ENCODE measurements at places on chromosomes 3 and 15.

GRCh38 chr3:186760141-186760833 is 23.1 kb upstream of the EIF4A2 start:
- DNase-seq: no peak

GRCh38 chr3:143514874-143515273 is 333.4 kb downstream of the SLC9A9 start:
- DNase-seq: no peak

- DNase-seq: peak; percentile 94
These were observed 3.0 kb upstream of the ISLR2 start for GRCh38 chr15:74127255-74127953.

GRCh38 chr3:184351511-184352148 is 9.8 kb downstream of the CLCN2 start:
- DNase-seq: no peak

DNA sequence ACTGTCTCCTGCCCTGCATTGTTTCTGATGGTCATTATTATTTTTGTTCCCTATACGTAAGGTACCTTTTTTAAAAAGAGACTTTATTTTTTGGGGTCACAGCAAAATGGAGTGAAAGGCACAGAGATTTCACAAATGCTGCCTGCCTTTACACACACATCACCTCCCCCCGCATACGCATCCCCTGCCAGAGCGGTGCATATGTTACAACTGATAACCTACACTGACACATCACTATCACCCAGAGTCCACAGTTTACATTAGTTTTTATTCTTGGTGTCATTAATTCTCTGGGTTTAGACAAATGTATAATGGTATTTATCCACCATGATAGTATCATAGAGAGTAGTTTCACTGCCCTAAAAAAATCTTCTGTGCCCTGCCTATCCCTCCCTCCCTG is 43.6 kb upstream of the KLF13 start:
- no peak for DNase-seq

DNA sequence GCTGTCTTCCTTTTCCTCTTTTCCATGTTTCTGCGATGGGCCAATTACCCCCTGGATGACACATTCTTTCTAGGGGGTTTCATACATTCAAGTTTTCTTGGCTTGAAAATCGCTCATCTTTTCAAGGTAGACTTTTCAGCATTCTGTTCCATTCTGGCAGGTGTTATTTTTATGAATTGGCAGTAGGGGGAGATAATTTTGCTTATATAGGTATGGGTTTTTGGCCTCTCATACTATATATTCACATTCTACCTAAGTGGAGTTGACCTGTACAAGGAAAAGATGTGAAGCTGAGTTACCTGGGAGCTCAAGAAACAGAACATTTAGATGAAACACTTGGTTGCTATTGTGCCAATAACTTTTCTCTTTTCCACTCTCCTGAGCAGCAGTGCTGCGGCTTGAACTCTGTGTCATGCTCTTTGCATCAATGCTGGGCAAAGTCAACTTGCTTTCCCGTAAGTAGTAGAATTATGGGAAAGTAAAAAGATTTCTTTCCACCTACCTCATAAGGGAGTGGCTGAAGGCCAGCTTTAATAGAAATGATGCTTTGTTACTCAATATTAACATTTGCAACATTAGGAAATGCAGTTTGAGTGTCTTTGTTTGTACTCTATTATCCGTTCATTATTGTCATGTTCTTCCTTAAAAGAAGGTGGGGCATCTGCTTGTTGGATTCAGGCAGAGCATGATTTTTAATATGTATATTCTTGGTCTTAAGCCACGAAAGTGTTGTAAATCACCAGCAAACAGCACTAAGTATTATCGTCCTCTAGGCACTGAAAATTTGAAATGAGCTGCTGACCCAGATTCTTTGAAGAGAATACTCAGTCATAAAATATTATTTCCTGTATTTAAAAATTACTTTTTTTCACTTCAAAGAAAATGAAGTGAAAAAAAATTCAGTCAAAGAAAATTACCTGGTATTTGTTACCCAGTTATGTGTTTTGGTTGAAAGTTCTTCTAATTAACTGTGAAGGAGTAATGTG is 27.7 kb upstream of the MFSD1 start:
- no peak for DNase-seq

DNA sequence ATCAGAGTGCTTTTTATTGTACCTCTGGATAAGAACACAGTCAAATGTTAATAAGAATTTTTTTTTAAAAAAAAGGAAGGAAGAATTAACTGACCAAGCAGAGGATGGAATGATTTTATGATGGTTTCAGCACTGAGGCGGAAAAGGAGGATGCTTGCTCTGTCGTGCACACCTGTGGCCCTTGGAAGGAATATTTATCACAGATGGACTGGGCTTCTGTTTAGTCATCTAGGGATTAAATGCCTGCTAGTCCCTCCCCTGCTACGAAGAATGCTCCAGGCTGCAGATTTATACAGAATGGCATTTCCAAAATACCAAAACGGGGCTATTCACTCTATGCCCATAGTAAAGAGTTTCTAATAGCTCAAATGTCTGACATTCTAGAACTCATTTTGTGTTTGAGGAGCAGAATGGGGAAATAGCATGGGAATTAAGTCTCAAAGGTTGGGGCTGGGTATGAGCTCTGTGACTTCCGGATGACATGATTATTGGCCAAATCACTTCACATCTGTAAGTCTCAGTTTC is 92.8 kb upstream of the BCL6 start:
- no peak for DNase-seq

GRCh38 chr3:158936530-158937113 is 134.8 kb downstream of the MFSD1 start:
- no peak for DNase-seq

- DNase-seq: no peak
These were observed 1.7 kb upstream of the HES1 start for GRCh38 chr3:194134231-194134756.

DNA sequence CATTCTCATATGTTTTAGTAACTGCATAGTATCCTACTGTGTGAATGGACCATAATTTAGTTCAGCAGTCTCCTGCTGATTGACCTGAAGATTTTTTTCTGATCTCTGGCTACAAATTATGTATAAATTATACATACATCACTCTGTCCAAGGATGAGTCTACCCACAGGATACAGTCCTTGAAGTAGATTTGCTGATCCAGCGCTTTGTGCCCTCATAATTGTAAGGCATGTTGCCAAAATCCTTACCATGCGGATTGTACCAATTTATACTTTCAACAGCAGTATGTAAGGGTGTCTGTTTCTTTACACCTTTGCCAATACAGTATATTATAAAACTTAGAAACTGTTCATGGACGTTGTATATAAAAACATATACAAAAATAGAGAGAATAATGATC is 46.5 kb downstream of the ACAA1 start:
- no peak for DNase-seq

DNA sequence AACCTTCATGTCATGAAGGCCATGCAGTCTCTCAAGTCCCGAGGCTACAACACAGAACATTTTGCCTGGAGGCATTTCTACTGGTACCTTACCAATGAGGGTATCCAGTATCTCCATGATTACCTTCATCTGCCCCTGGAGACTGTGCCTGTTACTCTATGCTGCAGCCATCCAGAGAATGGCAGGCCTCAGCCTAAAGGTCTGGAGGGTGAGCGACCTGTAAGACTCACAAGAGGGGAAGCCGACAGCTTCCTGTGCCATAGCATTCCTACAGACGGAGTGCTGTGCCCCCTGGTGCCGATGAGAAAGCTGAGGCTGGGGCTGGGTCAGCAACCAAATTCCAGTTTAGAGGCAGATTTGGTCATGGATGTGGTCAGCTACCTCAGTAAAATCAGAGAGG is 51.3 kb upstream of the CADPS start:
- no peak for DNase-seq

- no peak for DNase-seq
These were observed 34.7 kb downstream of the NUP210 start for GRCh38 chr3:13385373-13385965.

- DNase-seq: no peak
These were observed 112.8 kb upstream of the MEF2A start for GRCh38 chr15:99452728-99453636.

GRCh38 chr3:65783117-65783516 is 255.6 kb downstream of the MAGI1 start:
- DNase-seq: no peak

DNA sequence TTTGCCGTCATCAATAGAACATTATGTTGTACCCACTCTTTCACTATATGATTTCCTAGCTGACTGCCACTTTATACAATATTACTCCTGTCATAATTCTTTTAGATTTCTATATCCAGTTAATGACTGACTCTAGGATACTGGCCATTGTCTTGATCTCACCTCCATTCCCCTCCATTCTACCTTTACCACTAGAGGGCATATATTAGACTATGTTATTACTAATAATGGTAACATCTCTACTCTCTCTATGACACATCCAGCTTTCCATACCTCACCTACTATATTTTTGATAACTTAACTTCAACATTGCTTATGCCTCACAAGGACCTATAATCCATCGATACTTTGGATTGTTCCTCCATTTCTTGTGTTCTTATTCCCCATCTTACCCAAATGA is 31.4 kb upstream of the POU1F1 start:
- DNase-seq: no peak

- no peak for DNase-seq
These were observed 34.0 kb upstream of the CILP start for GRCh38 chr15:65245096-65245856.

- no peak for DNase-seq
These were observed 20.9 kb downstream of the KAT2B start for GRCh38 chr3:20060974-20061685.

GRCh38 chr15:83843471-83843871 is 189.5 kb downstream of the ADAMTSL3 start:
- no peak for DNase-seq

DNA sequence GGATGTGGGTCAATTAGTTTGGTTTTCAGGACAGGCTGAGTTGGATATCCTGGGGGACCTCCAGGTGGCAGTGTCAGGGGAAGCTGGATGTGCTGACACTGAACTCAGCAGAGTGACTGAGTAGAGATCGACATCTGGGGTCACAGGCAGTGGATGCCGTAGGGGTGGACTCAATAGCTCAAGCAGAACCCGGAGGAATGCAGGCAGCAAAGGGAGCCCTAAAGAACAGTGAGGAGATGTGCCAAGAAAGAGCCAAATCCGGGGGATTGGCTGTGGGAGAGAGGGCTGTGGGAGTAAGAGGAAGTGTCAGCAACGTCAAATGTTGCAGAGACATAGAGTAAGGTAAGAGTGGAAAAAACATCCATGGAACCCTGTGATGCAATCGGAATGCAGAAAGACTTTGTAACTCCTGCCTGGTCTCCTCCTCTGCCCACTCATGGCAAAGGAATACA is 11.6 kb downstream of the CCR5AS start:
- DNase-seq: no peak

DNA sequence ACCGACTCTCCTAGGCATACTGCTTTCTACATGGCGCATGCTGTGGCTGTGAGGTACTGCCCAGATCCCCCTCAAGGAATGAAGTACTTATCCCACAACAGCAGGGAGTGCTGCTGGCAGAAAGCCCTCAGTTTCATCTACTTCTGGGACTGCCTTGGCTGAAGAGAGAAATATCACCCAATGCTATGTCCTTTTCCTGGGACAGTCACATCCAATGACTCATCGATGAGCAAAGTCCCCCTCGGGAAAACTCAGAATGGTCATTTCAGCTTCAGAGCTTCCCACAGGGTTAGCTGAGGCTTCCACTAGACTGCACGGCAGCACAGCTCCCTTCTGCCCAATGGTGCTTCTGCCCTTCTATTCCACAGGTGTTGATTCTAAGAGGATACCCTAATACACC is 3.6 kb upstream of the NMD3 start:
- DNase-seq: no peak

- DNase-seq: no peak
These were observed 2.5 kb downstream of the EFCC1 start for GRCh38 chr3:129003578-129004112.

- no peak for DNase-seq
These were observed 35.6 kb downstream of the TNK2 start for GRCh38 chr3:195872800-195873199.

GRCh38 chr3:50584391-50584790 is 15.1 kb downstream of the HEMK1 start:
- DNase-seq: no peak

DNA sequence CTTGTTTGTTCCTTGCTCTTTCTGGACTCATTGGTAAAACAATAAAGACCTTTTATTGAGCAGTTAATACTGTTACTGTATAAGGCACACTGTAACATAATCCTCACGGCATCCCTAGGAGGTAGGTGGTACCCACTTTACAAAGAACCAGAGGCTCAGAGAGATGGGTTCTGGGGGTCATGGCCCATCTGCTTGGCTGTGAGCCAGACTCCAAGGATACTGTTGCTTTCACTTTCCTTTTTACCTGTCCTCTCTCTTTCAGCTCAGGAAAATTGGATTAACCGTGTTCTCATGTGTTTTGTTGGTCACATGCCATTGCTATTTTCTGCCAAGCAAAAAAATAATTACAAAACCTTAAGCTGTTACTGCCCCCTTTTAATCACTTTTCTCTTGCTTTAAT is 34.8 kb upstream of the FILIP1L start:
- no peak for DNase-seq

DNA sequence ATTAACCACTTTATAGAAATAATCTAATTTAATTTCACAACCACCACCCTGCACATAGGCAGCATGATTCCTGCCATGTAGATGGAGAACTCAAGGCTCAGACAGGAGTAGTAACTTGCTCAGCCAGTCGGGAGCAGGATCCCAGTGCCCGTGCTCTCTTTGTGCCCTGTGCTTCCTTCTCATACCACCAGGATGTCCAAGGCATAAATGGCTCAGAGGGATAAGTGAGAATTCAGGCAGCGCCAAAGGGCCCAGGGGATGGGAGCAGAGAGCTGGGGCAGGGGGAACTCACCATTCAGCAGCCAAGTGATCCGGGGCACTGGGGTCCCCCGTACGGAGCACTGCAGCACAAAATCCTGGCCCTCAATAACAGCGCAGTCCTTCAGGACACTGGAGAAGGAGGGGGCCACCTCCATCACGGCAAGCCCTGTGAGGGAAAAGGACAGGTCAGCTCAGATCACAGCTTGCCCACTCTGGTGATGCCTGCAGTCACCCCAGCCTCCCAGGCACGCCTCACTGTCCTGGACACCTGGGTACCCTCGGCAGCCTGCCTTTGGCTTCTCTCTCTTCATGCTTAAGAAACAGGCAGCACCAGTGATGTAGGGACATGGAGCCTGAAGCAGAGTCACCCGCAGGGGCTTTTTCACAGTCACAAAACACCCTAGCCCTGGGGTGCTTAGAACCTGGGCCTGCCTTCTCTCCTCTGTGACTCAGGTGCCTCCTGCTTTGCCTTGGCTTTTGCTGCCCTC is 141.0 kb upstream of the HACD2 start:
- DNase-seq: no peak

GRCh38 chr3:196774191-196774820 is 34.6 kb downstream of the PAK2 start:
- no peak for DNase-seq
